NCI-H2029 treated with DMSO at 0.1 percent for 48 hours (cell line): ENCODE measurements at places on chromosomes 16 and 17.

GRCh38 chr16:306911-307370, 24.0 kb downstream of the PDIA2 start:
- no peak for DNase-seq

GRCh38 chr17:41785859-41786226, 668 bp downstream of the JUP start:
- no peak for DNase-seq

GRCh38 chr17:47240806-47241205, 12.8 kb upstream of the ITGB3 start:
- DNase-seq: no peak

DNA sequence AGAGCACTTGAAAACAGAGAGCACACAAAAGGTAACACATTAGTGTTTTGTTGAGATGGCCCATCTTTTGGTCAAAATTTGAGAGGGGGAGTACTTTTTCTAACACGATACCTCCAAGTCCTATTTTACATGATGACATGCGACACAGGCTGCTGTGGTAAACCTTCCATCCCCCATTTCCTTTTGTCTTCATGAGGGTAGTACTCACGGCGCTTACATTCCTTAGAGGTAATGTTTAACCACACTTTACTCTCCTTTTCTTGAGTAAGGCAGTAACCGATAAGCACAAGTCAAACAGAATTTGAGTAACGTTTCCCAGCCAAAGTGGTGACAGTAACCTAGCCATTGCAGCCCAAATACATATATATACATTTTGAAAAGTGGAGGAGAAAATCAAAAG, 35.8 kb upstream of the PITPNM3 start:
- DNase-seq: no peak

DNA sequence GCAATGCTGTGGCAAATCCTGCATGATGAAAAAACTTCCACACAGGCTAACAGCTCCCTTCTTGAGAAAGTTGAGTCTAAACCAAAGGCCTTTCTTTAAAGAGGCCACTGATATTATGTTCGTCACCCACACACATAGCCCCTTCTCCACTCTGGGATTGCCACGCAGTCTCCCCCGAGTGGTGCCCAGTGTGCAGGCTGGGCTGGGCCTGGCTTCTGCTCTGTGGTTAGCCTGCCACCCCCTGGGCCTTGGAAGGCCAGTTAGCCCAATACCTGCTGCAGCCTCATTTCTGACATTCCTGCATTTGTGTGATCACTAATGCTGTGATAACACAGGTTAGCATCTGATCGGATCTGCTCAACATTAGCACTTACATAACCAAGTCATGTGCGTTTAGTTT, 44.8 kb downstream of the CDH3 start:
- no peak for DNase-seq

DNA sequence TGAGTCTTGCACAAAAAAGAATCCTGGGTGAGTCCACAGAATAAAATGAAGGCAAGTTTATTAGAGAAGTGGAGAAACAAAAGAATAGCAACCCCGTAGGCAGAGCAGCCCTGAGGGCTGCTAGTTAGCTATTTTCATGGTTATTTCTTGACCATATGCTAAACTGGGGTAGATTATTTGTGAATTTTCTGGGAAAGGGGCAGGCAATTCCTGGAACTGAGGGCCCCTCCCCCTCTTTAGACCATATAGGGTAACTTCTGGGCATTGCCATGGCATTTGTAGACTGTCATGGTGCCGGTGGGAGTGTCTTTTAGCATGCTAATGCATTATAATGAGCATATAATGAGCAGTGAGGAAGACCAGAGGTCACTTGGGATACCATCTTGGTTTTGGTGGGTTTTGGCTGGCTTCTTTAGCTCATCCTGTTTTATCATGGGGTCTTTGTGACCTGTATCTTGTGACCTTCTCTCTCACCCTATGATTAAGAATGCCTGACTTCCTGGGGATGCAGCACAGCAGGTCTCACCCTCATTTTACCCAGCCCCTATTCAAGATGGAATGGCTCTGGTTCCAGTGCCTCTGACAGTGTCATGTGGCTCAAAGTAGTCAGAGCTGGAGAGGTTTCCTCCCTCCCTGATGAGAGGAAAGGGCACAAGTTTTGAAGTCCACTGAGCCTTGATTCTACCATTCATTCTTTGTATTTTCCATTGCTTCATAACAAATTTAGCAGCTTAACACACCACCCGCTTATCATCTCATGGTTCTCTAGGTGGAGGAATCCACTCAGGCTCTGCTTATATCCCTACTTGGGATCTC, 55.7 kb upstream of the LGALS9 start:
- no peak for DNase-seq

DNA sequence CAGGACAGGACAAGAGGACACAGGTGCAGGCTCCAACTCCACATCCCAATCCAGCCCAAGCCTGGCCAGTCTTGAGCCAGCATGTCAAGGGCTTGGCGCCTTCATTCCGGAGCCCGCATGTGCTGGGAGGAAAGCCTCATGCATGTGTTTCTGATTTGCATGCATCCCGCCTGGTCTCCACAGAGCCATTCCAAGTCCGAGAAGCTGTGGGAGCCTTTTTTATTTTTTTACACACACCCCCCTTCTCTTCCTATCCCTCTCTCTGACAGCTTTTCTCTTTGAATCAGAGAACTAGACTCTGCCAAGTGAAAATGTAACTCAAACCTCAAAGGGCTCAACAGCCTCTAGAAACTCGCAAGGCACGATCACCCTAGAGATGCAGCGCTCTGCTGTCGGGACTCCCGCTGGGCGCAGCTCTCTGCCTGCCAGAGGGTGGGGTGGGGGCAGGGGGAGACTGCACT, 45.1 kb downstream of the NOG start:
- DNase-seq: no peak

DNA sequence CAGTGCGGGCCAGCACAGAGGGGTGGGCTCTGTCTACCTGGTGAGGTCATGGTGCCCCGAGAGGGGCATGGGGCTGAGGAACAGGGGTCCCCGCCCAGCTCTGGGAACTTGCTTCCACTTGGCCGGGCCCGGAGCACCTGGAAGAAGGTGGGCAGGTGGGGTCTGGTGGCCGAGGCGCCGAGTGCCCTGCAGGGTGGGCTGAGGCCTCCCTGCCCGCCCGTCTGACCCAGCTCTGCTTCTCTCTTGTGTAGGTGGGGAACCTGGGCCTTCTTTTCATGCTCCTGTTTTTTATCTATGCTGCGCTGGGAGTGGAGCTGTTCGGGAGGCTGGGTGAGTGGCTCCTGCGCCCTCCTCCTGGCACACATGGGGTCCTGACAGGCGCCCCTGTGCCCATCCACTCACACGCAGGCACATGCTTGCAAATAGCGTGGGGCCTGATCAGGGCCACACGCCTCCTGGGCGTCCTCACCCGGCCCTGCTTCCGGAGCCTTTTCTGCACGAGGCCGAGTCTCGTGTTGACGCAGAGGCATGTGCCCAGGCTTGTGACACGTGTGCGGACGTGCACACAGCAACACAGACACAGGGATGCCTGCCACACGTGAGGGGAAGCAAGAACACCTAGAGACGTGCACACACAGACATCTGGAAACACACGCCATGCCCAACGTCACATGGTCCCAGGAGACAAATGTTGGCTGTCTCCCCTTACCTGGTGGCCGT, 8.2 kb downstream of the TPSG1 start:
- DNase-seq: no peak

DNA sequence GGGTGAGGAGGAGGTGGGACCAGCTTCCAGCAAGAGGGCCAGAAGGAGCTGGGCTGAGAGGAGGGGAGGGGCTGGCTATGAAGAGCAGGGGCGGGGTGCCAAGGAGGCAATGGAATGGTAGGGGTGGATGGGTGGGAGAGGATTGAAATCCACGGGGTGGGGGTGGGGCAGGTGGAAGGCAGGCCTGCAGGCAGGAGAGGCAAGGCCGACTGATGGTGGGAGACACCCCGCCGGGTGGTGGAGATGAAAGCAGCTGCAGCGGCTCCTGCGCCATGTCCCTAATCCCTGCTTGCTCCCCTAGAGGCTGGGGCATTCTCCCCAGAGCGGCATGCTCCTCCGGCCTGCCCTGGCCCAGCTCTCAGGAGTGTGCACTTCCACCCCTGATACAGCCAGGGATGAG, 27.8 kb upstream of the TAC4 start:
- no peak for DNase-seq

DNA sequence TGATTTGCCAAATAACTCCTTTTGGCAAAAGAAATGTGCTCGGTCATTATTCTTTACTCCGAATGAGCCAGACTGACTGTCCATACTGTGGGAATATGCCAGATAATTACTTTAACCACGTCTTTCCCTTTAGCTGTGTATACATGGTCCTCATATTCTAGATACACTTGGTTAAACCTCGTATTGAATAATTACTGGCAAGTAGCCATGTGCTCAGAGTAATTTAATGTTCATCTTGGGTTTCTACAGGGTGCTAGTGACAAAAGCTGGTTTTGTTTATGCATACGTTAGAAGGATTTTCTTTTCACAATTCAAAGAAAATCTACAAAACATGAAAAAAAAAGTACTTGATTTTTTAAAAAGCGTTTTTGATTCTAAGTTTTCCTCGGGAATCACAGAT, 540.3 kb downstream of the KCNJ2 start:
- no peak for DNase-seq

GRCh38 chr16:1107141-1107540, 11.1 kb upstream of the C1QTNF8 start:
- DNase-seq: no peak

- no peak for DNase-seq
Observed at GRCh38 chr16:78501744-78502143, 402.3 kb downstream of the WWOX start.

- DNase-seq: no peak
Observed at GRCh38 chr17:9225305-9226101, 204.2 kb downstream of the NTN1 start.

- DNase-seq: no peak
Observed at GRCh38 chr17:52442350-52442749, 283.8 kb upstream of the CA10 start.

GRCh38 chr16:1300664-1301476, 8.6 kb upstream of the UBE2I start:
- DNase-seq: peak; percentile 17

- DNase-seq: no peak
Observed at GRCh38 chr16:86609115-86609514, 30.8 kb downstream of the FOXL1 start.

- no peak for DNase-seq
Observed at GRCh38 chr16:30949650-30950515, 1.0 kb downstream of the ORAI3 start.

DNA sequence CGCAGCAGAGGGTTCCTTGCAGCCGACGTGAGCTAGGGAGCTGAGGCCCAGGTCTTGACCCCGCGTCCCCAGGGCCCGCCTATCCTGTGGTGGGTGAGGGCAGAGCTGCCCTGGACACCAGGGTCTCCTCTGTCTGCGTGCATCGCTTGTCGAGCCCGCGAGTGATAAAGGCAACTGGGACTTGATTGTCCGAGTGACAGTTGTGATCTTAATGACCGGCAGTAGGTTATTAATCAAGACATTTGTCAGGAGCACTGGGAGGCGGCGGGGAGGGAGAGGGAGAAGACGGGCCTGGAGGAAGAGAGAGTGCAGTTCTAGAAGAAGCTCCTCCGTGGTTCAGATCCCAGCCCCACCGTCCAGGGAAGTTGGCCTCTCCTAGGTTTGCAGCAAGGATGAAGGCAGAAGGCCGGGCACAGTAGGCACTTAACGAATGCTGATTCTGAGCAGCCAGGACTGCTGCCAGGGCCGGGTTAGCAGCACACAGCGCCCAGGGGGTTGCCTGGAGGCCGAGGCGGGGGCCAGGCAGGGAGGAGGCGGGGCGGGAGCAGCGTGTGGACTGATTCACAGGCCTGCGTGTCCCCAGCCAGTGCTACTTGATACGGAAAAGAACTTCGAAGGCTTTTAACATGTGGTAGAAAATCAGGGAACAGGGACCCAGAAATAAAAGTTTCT, 11.3 kb upstream of the GSE1 start:
- no peak for DNase-seq

DNA sequence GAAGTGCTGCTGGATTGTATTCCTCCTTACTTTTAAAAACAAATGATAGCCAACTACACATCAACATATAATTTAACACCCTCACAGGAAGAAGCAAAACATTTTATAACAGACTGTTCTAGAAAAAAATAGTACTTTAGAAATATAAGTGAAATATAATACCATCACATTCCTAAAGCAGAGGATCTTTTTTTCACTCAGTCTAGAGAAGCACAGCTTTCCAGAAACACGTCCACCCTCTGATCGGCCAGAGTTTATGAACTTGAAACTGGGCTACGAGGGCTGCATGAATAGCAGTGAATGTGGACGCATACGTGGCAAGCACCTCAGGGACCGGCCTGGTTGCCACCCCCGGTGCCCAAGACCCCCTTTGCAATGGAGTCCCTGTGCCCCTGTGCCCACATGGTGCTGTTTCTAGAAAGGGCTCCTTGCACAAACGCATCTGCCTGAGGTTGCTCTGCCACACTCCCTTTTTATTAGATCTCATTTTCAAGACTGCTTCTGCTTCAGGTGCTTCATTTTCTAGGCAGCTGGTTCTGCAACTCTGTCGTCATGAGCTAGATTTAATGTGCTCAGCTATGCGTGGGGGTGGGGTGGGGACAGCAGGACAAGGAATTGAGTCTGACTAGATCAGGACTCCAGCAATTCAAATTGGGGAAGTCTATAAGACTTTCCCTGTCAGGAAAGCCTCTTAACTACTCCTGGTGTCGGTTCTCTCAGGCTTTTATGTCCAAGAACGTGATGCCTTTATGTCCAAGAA, 29.1 kb upstream of the ERN1 start:
- DNase-seq: no peak

- DNase-seq: no peak
Observed at GRCh38 chr17:30324723-30325122, 9.1 kb downstream of the TMIGD1 start.

DNA sequence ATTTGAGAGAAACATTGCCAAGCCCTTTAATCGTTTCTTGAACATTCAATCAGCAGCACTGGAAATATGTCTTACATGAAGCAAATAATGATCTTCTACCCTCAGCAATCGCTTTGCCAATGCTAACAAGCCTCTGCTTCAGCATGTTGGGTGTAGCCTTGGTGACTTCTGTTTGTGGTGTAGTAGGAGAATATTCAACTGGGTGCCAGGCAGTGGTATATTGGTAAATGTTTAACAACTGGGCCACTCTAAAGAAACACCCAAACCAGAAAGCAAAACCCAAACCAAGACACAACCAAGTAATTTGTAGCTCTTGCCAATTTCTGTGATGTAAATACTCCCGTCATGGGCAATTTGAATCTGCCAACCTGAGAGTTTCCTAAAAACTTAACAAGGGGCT, 9.7 kb downstream of the CDH13 start:
- no peak for DNase-seq
